ENCODE measurements at places on chromosomes 13 and 19. TPM values are rescaled to one million over a fixed set of nuclear protein-coding genes. Genes with fewer than 3 reads are reported as not detected.
A peak's percentile ranks its signal among the peaks of the same experiment; 100 is the strongest.

DNA sequence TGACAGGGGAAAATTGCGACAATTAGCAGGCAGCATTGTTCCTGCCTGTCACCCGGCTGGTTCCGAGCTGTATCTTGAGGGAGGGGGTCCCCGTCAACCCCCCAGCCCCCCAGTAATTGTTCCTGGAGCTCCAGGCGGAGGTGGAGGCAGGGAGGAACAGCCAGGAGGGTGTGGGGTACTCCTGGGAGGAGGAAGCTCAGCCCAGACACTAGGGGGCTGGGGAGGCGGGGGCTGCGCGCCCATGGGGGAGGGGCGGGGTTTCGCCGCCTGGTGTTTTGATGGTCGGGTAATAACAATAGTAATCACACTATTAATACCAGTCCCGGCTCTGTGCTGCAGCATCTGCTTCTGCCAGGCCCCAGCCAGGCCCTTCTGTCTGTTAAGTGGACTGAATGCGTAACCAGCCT is 8.6 kb downstream of the NPAS1 start:
- H3K27me3 ChIP-seq: peaks cover 27% of the 10 kb centered on the region
- H3K36me3 ChIP-seq: no peaks in the 10 kb centered on the region
- no peak overlapping the region for H3K27ac ChIP-seq
- no peak overlapping the region for H3K4me3 ChIP-seq

GRCh38 chr19:51808333-51808986 is 13.5 kb downstream of the FPR3 start:
- no peaks in the 10 kb centered on the region for H3K36me3 ChIP-seq
- H3K27ac ChIP-seq: no peak overlapping the region
- H3K4me3 ChIP-seq: no peak overlapping the region
- H3K27me3 ChIP-seq: no peaks in the 10 kb centered on the region

DNA sequence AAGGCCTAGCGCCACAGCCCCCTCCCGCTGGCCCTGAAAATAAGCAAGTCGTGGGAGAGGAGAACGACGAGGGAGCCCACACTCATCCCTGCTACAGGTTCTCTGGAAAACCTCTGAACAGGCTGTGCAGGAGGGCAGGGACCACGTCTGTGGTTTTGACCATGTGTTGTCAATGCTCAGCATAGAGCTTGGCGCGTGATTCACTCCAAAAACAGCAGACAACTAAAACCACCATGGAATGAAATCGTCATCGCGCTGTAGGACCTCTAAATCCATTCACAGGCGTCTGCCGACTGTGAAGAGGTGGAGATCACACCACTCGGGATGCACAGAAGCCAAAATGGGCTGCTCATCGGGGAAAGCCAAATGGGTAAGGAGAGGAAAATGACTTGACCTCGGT is 121.3 kb downstream of the COL4A1 start:
- no peak for DNase-seq
- no peaks in the 10 kb centered on the region for H3K4me1 ChIP-seq
- no peak overlapping the region for H3K27ac ChIP-seq
- no peaks in the 10 kb centered on the region for H3K27me3 ChIP-seq

GRCh38 chr19:39765091-39766076 is 13.3 kb upstream of the LEUTX start:
- peak; percentile 21 for DNase-seq
- no peaks in the 10 kb centered on the region for H3K4me1 ChIP-seq
- no peaks in the 10 kb centered on the region for H3K27me3 ChIP-seq
- H3K27ac ChIP-seq: no peak overlapping the region
- no peak overlapping the region for H3K4me3 ChIP-seq
- H3K36me3 ChIP-seq: no peaks in the 10 kb centered on the region

GRCh38 chr19:28213470-28214082 is 999.4 kb downstream of the UQCRFS1 start:
- H3K4me1 ChIP-seq: no peaks in the 10 kb centered on the region
- no peaks in the 10 kb centered on the region for H3K36me3 ChIP-seq
- no peak for DNase-seq
- H3K27me3 ChIP-seq: peaks cover 2% of the 10 kb centered on the region
- H3K4me3 ChIP-seq: no peak overlapping the region
- H3K27ac ChIP-seq: no peak overlapping the region

DNA sequence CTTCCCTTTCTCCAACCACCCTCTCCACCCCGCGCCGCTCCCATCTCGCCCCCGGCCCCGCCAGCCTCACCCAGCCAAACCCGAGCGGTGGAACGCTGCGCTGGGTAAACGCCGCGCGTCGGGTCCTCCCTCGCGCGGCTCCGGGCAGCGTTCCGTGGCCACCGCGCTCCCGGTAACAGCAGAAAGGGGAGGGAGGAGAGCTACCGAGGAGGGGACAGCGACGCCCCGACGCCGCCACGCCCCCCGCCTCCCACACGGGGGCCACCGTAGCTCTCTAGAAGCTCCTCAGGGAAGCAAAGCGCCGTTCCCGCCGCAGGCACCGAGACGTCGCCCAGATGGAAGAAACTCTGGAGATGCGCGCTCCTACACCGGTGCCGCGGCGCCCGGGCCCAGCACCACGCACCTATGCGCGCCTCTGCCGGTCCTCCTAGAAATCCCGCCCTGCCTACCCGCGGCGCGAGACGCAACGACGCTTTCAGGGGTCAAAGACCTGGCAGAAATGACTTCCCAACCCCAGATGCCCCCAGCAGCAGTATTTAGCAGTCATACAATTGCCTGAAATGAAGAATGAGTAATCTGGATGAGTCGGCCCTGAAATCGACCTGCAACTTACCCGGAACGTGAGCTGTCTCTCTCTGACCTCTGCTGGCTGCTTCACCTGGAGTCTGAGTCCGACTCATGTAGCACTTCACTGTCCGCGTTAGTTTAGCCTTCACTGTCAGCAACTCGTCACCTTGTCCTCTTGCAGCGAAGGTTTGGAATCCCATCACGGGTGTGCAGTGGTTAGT is at the start of gene RUBCNL:
Gene RUBCNL (minus strand): TSS at position 189 of the 788 bp plus-strand sequence. CDS start 14,777 bp downstream, outside the sequence.
- peak; percentile 36 for DNase-seq
- H3K4me1 ChIP-seq: no peaks in the 10 kb centered on the region
- H3K4me3 ChIP-seq: peak within 1 kb of the TSS; percentile 49
- no peaks in the 10 kb centered on the region for H3K36me3 ChIP-seq
- H3K27me3 ChIP-seq: peaks cover 16% of the 10 kb centered on the region
- peak within 1 kb of the TSS; percentile 58 for H3K27ac ChIP-seq

DNA sequence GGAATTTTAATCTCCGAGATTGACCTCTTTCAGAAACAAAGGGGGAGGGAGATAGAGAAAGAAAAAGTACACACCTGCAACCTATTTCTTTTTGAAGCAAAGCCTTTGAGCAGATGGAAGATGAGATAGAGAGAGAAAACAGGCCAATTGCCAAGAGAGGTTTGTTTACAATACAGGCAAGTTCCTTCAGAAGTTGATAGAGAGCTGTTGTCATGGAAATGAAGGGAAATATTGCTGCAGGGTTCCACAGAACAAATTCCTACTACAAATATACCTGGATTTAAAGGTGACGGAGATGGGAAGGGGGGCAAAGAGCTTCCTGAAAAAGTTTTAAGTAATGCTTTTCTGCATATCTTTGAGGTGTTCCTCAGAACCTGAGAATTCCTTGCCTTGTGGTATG is 388.4 kb downstream of the NDFIP2 start:
- H3K4me1 ChIP-seq: no peaks in the 10 kb centered on the region
- DNase-seq: no peak
- no peak overlapping the region for H3K4me3 ChIP-seq
- H3K27me3 ChIP-seq: no peaks in the 10 kb centered on the region

DNA sequence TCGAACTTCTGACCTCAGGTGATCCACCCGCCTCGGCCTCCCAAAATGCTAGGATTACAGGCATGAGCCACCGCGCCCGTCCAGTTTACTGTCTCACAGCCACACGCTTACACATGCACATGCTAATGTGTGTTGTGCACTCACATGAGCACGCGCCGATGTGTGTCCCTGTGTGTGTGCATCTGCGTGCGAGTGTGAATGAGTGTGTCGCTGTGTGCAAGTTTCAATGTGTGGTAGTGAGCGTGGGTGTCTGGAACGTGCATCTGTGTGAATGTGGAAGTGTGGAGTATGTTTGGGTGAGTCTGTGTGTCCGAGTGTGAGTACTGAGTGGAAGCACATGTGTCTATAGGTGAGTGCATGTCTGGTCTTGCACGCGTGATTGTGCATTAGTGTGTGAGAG is 4.2 kb downstream of the MAST1 start:
- H3K4me3 ChIP-seq: no peak overlapping the region
- peaks cover 26% of the 10 kb centered on the region for H3K27me3 ChIP-seq
- no peak for DNase-seq
- H3K4me1 ChIP-seq: peaks cover 4% of the 10 kb centered on the region
- no peaks in the 10 kb centered on the region for H3K36me3 ChIP-seq

GRCh38 chr13:99746637-99747402 is 224.7 kb downstream of the ZIC5 start:
- no peaks in the 10 kb centered on the region for H3K36me3 ChIP-seq
- H3K4me3 ChIP-seq: no peak overlapping the region
- no peaks in the 10 kb centered on the region for H3K4me1 ChIP-seq
- H3K27ac ChIP-seq: no peak overlapping the region
- no peaks in the 10 kb centered on the region for H3K27me3 ChIP-seq

DNA sequence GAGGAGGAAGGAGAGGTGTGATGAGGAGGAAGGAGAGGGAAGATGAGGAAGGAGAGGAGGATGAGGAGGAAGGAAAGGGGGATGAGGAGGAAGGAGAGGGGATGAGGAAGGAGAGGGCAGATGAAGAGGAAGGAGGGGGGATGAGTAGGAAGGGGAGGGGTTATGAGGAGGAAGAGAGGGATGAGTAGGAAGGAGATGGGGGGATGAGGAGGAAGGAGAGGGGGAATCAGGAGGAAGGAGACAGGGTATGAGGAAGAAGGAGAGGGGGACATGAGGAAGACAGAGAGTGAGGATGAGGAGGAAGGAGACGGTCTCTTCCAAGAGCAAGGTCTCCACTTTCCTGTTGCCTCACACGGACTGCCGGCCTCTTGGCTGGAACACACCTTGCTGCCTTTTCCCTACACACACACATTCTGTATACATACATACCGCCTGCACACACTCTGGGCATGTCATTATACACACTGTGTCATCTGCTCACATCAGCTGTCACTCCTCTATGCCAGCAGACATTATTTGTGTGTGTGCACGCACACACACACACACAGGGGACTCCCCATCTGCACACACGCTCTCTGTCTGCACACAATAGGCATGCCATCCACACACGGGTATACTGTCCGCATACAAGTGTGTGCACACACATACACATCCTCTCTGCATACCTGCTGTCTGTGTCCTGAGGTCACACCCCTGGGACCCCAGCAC is 11.1 kb upstream of the VSTM2B start:
- no peak overlapping the region for H3K27ac ChIP-seq
- H3K27me3 ChIP-seq: peaks cover 34% of the 10 kb centered on the region
- H3K4me1 ChIP-seq: no peaks in the 10 kb centered on the region
- H3K4me3 ChIP-seq: no peak overlapping the region

DNA sequence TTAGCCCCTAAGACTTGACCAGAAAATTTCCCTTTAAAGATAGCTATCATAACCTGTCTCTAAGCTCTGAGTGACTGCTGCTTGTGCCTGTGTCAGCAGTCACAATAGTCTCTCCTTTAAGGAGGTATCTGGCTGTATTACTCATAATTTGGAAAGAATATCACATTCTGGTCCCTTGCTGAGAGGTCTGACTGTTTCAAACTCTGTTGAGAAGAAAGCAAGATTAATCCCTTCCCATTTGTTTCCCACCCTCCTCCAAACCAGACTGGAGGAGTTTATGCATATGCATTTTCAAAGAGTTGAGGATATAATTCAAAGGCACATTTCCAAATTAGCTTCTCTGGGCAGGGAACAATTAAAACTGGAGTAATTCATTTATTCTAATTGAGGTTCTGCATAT is 2.3 kb downstream of the HTR2A start:
- no peak for DNase-seq
- no peaks in the 10 kb centered on the region for H3K36me3 ChIP-seq
- H3K27ac ChIP-seq: no peak overlapping the region
- no peaks in the 10 kb centered on the region for H3K4me1 ChIP-seq
- H3K4me3 ChIP-seq: peak overlapping the region; percentile 52

DNA sequence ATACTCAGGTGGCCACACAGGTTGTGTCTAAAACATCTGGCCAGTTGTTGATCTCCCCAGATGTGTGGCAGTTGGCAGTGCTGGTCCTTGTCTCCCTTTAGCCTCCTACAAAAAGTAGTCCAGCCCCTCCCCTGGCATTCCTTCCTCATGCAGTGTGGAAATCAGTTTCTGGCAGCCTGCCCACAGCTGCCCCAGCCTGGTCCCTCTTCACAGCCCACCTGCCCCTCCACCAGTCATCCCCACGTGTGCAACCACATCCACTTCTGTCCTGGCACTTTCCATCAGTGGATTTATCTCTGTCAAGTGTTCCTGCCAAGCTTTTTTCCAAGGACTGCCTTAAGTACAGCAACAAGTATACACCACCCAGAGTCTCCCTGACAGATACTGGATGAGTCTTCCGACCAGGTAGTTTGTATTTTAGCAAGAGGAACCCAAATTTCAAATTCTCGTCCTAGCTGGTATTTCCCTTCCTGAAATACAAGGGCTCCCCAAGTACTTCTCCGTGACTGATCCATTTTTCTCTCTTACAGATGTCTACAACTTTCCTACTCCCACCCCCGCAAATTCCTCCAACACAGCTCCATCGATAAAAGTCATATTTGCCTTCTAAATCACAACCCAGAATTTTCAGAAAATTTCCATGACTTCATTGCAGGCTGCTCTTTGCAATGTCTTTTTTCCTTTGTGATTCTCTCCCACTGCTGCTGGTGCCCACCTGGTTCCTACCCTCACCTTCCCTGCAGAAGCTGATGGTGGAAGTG is 313.5 kb downstream of the FOXO1 start:
- no peaks in the 10 kb centered on the region for H3K36me3 ChIP-seq
- H3K27me3 ChIP-seq: no peaks in the 10 kb centered on the region
- no peak overlapping the region for H3K4me3 ChIP-seq
- H3K4me1 ChIP-seq: peaks cover 13% of the 10 kb centered on the region
- peak overlapping the region; percentile 19 for H3K27ac ChIP-seq

GRCh38 chr19:30743011-30743410 is 370.8 kb downstream of the ZNF536 start:
- H3K4me1 ChIP-seq: no peaks in the 10 kb centered on the region
- DNase-seq: no peak
- H3K27me3 ChIP-seq: peaks cover 3% of the 10 kb centered on the region

DNA sequence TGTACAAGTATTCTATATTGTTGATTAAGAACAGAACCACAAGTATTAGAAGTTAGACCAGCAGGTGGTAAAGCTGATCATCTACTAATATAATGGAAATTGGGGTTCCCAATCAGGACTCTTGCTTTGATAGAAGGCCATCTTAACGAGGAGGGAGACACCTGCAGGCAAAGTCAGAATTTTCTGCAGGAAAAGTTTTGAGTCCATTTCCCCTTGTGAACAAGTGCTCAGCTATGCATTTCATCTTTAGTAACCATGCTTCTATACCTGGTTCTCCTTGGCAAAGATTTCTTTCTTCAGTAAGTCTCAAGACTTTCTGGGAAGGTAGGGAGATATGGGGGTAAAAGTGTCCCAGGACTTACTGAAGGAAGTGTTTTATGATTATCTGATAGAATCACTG is 36.1 kb upstream of the USPL1 start:
- H3K27me3 ChIP-seq: no peaks in the 10 kb centered on the region
- no peak for DNase-seq
- H3K4me1 ChIP-seq: no peaks in the 10 kb centered on the region

GRCh38 chr13:36839281-36839680 is 20.3 kb downstream of the RFXAP start:
- DNase-seq: no peak
- H3K27me3 ChIP-seq: no peaks in the 10 kb centered on the region
- no peak overlapping the region for H3K4me3 ChIP-seq
- peaks cover 13% of the 10 kb centered on the region for H3K4me1 ChIP-seq

The ZNF540 gene
- total RNA-seq: 5.3 TPM

The IL4I1 gene
- total RNA-seq: 0.83 TPM

The CEACAM4 gene
- 0.51 TPM for total RNA-seq

The LMTK3 gene
- total RNA-seq: 0.50 TPM

The CLDND2 gene
- not detected for total RNA-seq

The ZNF837 gene
- 0.28 TPM for total RNA-seq

The CCDC169 gene
- total RNA-seq: 3.6 TPM

The ZGLP1 gene
- 0.16 TPM for total RNA-seq

The DOHH gene
- 7.4 TPM for total RNA-seq

The GRWD1 gene
- 21.3 TPM for total RNA-seq

The IZUMO2 gene
- not detected for total RNA-seq

The LIM2 gene
- not detected for total RNA-seq

The SERTM1 gene
- 0.77 TPM for total RNA-seq
